Hippocampal formation (tissue), 2 donors: ENCODE measurements at places on chromosomes 2 and 18.

DNA sequence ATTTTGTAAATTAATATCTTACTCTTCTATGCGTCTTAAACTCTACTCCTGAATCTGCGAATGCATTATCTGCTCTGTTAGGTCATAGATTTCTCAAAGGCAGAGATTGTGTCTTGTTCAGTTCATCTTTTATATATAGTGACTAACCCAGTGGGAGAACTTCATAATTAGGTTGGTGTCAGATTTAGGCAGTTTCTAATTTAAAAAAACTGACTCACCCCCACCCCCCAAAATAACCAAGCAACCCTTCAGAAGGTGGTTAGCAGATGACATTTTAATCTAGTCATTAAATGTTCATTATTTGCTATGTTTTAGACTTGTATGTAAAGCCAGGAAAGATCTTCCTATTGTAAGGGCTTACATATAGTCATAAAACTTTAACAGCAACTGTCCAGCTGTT, 10.4 kb downstream of the SERPINB12 start:
- DNase-seq: no peak

DNA sequence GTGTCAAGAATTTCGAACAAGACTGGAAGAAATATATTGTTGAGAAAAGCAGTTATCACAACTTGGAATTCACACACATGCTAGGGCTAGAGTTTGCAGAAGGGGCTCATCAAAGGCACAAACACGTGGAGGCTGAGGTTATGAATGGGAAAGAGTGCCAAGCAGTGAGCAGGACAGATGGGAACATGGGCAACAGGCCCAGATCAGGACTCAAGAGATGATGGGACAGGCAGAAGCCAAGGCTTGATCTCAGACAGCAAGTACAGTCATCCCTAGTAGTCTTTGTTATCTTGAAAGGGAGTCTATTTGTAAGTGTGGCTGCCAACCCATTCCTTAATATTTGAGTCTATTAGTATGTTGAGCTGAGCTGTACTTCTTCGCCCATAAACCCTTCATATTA, 22.2 kb upstream of the EPC2 start:
- DNase-seq: no peak

DNA sequence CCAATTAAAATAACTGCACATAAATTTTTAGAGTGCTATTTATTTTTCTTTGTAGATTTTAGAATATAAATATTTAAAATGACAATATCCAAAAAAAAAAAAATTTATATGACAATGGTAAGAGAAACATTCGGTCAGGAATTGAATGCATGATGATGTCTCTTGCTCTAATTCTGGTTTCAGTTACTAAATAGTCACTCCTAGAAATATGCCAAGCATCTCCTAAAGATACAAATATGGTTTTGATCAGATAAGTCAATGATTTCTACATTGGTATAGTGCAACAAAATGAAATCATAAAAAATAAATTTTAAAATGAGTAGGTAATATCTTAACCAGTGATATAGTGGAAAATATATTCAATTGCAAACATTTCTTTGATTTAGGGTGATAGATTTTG, 95.9 kb upstream of the ACKR3 start:
- DNase-seq: no peak

DNA sequence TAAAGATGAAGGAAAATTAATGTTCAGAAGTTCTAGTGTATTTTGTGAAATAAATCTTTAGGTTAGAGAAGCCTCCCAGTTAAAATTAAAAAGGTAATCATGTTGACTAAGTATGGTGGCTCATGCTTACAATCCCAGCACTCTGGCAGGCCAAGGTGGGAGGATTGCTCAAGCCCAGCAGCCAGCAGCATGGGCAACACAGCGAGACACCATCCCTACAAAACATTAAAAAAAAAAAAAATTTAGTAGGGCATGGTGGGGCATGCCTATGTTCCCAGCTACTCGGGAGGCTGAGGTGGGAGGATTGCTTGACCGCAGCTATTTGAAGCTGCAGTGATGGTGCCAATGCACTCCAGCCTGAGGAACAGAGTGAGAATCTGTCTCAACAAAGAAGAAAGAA, 17.9 kb downstream of the XPO1 start:
- DNase-seq: no peak

DNA sequence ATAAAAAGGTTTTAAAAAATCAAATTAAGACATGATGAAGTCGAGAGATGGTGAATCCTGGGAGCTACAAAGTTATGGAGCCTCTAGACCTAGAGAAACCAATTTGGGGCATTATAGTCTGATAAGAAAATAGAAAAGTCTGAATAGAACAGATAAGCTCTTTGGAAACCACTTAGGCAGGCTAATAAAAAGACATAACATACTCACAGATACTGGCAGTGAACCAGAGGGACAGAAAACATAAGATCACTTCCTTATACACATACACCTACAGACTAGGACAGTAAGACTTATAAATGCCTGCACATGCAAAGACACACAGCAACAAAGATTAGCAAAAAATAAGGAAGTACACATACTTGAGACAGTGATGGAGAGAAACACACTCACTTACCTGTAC, 20.0 kb downstream of the SMC6 start:
- no peak for DNase-seq

GRCh38 chr2:151159109-151159662, 102.5 kb downstream of the RBM43 start:
- DNase-seq: no peak

GRCh38 chr2:28717339-28717758, 34.3 kb upstream of the PPP1CB start:
- no peak for DNase-seq

- DNase-seq: no peak
Measured at GRCh38 chr2:230321031-230321430, 6.0 kb upstream of the SP140L start.

GRCh38 chr18:25895518-25895917, 194.9 kb downstream of the SS18 start:
- DNase-seq: no peak

DNA sequence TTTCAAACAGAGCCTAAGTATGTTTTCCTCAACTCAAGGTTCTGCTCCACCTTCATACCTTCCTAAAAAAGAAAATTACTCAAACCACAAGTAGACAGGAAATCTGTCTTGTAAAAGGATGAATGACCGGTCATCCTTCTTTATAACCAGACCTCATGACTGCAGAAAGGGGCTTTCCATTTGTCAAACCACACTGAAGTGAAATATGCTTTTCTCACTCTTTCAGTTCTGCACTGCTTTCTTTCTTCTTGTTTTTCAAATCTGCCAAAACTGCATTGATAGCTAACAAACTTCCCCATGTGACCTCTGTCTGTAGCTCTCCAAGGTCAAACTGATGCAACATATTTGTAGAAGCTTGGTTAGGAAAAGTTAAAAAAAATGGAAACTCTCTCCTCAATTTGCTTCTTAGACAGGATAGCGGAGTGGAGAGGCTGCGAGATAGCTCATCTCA, 308.9 kb upstream of the CCDC68 start:
- DNase-seq: no peak

GRCh38 chr2:108407864-108408729, 30.3 kb downstream of the SULT1C4 start:
- no peak for DNase-seq
